ENCODE measurements at places on chromosomes 4 and X.

DNA sequence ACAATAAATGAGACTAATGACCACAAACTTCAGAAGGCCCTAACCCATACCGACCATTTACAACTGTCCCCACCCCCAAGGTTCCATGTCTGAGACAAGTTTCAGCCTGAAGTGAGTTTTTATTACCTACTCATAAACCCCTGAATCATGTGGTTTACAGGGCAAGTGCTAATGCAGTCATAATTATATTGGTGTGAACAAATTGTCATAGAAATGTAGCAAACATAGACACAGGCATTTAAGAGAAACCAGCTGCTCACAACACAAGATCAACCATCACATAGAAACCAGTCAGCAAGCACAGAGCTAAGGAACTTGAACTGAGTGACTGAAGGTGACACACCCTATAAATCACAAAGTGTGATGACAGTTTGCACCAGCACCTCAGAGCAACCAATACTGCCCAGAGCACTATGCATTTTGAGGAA lies 173.8 kb upstream of the MID1 start:
- DNase-seq, result no peak

DNA sequence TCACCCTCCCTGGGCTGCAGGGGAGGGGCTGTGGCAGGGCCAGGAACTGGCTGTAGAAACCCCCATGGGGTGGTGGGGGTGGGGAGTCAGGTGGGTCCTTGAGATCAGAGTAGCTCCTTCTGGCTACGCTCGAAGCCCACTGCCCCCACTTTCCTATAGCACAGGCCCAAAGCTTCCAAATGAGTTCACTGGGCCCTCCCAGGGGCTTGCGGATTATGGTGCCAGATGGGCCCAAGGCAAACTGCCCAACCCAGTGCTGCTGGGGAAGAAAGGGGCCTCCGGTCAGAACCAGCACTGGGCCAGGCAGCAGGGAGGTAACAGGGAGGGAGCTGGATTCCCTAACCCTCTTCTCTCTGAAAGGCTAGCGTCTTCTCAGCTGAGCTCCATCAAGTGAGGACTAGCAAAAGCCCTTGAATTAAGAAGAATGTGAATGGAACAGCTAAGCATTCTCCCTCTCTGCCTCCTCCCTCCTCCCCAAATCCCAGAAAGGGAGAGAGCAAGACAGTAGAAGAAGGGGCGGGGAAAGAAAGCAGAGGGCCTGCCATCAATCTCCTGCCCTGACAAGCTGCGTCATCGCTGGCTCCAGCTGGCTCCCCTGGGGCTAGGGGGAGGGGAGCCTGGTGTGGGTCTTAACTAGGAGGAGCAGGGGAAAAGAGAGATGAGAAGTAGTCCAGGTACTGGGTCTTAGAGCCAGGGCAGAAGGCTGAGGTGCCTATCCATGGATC lies 34.7 kb downstream of the FRMPD3 start:
- DNase-seq, result no peak

- DNase-seq, result no peak
Measured at GRCh38 chrX:153861151-153861550, 24.8 kb downstream of the L1CAM start.

- no peak for DNase-seq
Measured at GRCh38 chrX:39716802-39717540, 380.8 kb downstream of the BCOR start.

GRCh38 chr4:122689972-122690371 lies 42.5 kb upstream of the BBS12 start:
- no peak for DNase-seq

GRCh38 chr4:111136438-111136837 lies 513.6 kb upstream of the PITX2 start:
- no peak for DNase-seq

DNA sequence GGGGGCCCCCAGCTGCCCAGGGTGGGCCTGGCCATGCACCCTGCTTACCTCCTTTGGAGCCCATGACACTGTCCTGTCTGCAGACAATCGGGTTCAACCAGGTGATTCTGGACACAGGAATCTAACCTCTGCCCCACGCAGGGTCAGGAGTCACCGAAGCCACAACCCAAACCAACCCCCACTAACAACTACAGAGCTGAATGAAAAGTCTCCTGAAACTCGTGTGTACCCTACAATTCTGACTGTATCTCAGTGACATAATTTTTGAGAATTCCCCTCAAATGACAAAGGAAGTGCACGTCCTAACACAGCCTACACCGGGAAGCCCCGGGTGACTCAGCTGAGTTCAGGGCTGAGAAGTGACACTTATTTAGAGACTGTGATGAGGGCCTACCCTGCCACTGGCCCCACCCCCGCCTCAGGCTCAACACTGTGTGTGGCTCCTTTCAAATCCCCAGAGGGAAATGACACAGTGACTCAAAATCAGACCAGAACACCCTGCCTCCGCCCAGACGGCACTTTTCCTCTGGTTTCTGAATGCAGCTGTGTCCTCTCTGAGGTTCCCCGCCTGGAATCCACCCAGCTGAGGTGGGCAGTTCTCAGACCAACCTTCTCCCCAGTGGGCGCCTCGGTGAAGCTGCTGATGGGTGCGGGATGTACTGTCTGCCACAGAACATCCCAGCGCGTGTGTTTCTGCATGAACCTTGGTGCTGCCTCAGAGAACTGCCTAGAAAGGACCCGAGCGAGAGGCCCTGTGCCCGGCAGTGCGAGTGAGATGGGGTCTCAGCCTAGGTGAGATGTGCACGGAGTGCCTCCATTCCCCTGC lies 9.9 kb downstream of the TNIP2 start:
- DNase-seq, result peak; percentile 41

GRCh38 chr4:14532436-14532835 lies 469.8 kb upstream of the CPEB2 start:
- DNase-seq, result no peak

- DNase-seq, result no peak
Measured at GRCh38 chrX:55489314-55490009, at the start of gene USP51. Gene USP51 (minus strand): TSS chrX:55489848. CDS start chrX:55488939, 909 bp downstream.

DNA sequence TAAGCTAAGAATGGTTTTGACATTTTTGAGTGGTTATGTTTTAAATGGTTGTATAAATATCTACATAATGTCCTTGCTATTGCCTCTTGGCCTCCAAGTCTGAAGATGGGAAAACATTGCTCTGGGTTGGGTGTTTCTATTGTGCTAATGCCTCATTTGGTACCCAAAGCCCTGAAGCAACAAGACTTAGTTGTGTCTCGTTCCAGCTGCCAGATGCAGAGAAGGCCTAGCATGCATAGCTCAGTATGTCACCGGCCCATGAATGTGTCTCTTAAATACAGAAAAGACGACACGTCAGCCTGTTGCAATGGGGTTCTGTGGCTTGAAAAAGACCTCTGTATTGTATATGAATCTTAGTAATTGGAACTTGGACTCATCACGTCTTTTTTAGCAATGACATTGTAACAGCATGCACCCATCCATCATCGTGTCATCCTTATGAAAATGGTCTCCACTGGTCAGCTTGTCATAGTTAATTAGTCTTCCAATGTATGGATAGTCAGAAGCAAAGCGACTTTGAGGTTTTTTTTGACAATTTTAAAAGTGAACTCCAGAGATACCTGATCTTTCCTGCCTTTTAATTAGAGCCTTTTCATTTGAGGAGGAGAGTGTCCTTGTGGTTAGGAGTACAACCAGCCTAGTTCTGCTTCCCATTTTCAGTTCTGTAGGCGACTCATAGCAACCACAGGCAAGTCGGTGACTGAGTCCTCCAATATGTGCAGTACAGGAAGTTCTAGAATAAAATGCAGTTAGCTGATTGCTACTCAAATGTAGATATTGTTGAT lies 126.4 kb upstream of the GATB start:
- no peak for DNase-seq

GRCh38 chr4:42637104-42637503 lies 19.8 kb downstream of the ATP8A1 start:
- DNase-seq, result no peak

DNA sequence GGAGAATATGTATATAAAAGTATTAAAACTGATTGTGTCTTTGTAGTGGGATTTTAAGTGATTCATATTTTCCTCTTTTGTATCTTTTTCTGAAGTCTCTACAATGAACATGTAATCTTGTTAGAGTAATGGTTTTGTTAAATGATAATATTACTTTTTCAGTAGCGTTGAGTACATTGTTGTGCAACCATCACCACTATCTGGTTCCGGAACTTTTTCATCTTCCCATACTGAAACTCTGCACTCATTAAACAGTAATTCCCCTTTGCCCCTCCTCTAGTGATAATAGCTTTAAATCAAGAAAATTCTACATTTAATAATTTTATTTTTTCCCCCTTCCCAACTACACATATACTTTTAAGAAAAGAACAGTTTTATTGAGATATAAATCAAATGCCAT lies 23.3 kb downstream of the SHROOM3 start:
- no peak for DNase-seq

DNA sequence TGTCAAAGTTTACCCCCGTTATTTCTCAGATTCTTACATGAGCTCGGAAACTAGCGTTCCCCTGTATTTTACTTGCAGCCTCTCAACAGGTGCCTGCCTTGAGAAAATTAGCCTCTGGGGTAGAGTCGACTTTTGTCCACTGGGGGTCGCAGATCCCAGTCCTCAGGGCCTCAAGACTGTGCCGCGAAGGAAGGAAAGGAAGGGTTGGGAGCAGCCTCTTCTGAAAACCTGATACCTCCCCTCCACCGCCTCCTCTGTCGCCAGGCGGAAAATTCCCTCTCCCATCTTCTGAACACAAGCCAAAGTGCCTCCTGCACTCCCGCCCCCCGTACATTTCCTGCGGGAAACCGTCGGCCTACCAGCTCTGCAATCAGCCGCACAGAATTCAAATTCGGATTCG lies 44.4 kb upstream of the TMSB15B start:
- DNase-seq, result peak; percentile 10

DNA sequence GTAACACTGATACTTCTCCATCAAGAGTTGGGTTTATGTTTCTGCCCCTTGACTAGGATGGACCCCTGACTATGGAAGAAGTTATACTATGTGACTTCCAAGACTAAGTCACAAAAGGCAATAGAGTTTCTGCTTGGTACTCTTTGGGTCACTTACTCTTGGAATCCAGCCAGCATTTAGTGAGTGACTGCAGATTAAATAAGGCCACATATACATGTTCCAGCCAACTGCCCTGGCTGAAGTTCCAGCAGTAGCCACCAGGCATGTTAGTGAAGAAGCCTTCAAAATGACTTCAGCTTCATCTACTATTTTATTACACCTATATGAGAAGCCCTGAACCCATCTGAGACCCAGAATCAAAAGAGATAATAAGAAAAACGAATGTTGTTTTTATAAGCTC lies 524.0 kb downstream of the DMD start:
- no peak for DNase-seq

DNA sequence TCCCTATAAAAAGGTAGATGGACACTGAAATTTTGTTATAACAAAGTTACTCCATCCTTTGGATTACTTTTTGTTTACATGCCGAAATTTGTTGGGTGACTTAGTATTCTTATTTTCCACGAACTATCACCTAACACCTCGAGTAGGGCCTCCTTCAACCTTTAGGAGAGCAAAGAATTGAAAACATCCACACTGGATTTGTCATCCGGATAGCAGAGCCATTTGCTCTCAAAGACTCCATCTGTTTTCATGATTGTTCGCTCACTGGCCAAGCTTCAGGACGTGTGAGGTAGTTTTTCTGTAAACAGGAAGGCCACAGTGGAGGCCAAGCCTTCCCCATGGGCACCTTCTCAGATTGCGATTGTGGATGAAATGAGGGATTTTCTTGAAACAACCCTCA lies at the start of gene ADAD1:
TSS of gene ADAD1 (plus strand) at position 301 of the 400 bp plus-strand sequence. CDS start 1,059 bp downstream, outside the sequence.
- DNase-seq, result no peak

GRCh38 chrX:42755815-42756214 lies 22.1 kb downstream of the PPP1R2C start:
- DNase-seq, result no peak

DNA sequence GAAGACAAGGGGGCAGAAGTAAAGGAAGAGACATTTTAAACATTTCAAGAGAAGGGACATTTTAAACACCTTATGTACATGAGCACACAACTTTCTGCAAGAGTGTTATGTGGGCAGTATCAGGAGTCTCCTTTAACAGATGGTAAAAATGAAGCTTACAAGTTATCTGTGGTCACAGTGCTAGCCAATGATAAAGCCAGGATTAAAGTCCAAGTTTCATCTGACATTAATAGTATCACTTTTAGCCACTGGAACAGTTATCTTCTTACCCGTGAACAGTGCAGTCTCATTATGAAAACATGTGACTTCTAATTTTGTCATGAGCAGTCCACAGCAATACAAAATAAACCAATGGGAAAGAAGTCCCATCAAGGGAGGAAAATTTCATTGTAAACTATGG lies 627.9 kb upstream of the AGA start:
- no peak for DNase-seq

DNA sequence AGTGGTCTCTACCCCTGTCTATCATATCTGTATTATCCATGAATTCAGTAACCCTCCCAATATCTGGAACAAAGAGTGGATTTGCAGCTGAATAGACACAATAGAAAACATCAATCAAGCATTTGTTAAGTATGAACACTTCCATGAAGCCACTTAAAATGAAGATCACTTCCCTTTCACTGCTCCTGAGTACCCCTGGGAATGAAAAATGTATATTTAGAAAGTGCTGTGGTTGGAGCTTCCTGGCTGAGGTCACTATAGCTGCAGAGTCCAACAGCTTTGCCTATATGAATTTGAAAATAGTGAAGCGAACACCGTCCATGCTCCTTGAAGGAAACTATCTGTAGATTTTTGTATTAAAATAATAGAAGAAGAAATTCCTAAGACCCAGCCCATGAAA lies 227.0 kb downstream of the DTHD1 start:
- no peak for DNase-seq

DNA sequence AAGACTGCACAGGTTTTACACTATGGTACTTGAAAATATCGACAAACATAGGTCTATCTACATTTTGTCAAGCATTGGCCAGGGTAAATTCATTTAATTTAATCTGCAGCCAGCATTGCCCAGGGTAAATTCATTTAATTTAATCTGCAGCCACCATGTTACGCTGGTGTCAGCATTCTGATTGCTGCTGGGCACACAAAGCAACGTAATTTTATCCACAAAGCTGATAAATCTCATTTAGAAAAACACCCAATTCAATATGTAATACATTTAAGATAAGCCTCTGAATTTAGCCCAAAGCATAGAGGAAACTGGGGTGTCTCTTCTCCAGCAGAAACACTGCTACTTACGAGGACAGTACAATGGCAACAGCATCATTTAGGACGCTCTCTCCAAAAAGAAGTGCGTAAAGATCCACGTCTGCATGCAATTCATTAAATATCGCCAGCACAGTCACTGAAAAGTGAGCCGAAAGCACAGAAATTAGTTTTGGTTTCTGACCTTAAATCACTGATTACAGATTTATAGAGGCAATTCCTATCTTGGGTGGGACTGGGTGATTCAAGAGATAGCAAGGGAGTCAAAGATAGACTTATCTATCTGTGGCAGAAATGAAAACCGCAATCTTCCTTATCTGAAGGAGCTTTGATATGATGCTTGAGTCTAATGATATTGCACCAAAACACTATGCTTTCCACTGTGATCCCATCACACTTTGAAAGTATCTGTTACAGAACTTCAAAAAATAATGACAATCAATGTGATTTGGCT lies 88.8 kb downstream of the CHST7 start:
- no peak for DNase-seq

DNA sequence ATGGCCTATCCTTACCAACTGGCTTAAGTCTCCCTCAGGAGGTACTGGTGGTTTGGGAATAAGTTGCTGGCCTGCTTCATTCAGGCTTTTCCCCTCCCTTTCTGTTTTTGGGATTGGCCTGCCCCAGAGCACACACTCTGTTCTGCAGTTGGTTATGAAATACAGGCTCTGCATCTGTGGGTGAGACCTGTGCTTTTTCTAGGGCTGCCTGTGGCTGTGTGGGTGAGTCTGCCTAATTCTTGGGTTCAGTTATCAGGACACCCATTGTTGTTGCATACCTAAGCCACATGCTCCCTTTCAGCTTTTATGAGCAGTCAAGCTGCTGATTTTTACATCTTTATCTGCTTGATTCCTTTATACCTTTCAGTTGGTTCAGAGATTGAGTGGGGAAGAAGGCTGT lies 19.0 kb upstream of the CWH43 start:
- DNase-seq, result no peak
